Body of pancreas (tissue), 4 donors: ENCODE measurements at places on chromosomes 11 and 22.

DNA sequence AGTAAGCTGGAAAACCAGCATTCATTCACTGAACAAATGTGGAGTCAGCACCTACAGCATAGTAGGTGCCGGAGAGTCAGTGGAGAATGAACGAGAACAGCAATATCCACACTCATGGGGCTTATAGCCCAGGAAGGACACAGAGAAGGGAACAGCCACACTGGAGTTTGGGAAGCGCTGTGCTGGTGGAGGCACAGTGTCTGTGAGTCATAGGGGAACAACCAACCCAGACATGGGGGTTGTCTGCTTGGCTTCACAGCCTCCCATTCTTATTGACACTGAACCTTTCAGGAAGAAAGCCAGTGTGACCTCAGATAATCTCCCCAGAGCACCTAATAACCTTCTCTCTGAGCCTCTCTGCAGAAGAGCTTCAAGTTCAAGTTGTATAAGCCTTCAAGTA lies 56.6 kb upstream of the UBASH3B start:
- no peak overlapping the region for H3K4me3 ChIP-seq
- no peaks in the 10 kb centered on the region for H3K4me1 ChIP-seq
- H3K27me3 ChIP-seq = no peaks in the 10 kb centered on the region
- no peak overlapping the region for H3K27ac ChIP-seq
- DNase-seq = no peak

- no peak overlapping the region for H3K27ac ChIP-seq
- no peaks in the 10 kb centered on the region for H3K36me3 ChIP-seq
- H3K27me3 ChIP-seq = no peaks in the 10 kb centered on the region
- no peak overlapping the region for H3K4me3 ChIP-seq
- DNase-seq = no peak
- no peaks in the 10 kb centered on the region for H3K4me1 ChIP-seq
Measured at GRCh38 chr11:101686514-101686913, 102.7 kb upstream of the TRPC6 start.

DNA sequence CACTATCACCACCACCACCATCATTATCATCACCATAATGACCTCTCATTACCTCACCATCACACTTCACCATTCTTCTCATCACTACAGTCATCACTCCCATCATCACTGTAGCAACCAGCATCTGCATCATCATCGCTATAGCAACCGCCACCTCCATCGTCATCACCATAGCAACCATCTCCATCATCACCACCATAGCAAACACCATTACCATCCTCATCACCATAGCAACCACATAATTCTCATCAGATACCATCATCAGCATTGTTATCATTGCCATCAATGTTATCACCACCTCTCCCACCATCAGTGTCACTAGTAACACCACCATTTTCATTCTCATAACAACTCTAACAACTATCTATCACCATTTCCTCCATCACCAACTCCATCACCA lies 23.1 kb upstream of the CD82 start:
- H3K36me3 ChIP-seq = no peaks in the 10 kb centered on the region
- no peak overlapping the region for H3K27ac ChIP-seq
- H3K4me1 ChIP-seq = no peaks in the 10 kb centered on the region
- H3K27me3 ChIP-seq = no peaks in the 10 kb centered on the region
- DNase-seq = no peak

- no peak overlapping the region for H3K4me3 ChIP-seq
- DNase-seq = no peak
- H3K4me1 ChIP-seq = peaks cover 10% of the 10 kb centered on the region
- H3K27me3 ChIP-seq = no peaks in the 10 kb centered on the region
Measured at GRCh38 chr11:12119502-12119901, 9.1 kb downstream of the MICAL2 start.

- no peak overlapping the region for H3K4me3 ChIP-seq
- DNase-seq = no peak
- H3K4me1 ChIP-seq = peaks cover 4% of the 10 kb centered on the region
- H3K27me3 ChIP-seq = no peaks in the 10 kb centered on the region
Measured at GRCh38 chr11:17550450-17551346, 3.6 kb downstream of the OTOG start.

DNA sequence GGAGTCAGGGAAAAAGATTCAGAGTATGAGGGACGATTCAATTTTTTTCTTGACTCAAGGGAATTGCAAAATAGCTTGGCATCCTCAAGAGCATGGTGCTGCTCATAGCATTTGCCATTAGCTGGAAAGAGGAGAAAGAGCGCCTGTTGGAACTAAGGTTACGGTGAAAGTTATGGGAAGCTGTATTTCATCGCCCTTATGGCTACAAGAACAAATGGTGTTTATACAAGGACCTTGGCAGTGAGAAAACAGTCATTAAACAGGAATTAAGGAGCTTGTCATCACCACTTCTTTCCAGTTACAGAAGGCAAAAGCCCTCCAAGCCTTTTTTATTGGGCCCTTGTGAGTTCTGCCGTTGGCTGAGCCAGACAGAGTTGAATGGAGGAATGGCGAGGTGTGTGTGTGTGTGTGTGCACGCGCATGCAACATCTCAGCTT lies 74.2 kb downstream of the ALX4 start:
- no peaks in the 10 kb centered on the region for H3K36me3 ChIP-seq
- H3K4me1 ChIP-seq = peaks cover 9% of the 10 kb centered on the region
- no peak for DNase-seq
- no peaks in the 10 kb centered on the region for H3K27me3 ChIP-seq
- H3K4me3 ChIP-seq = no peak overlapping the region

DNA sequence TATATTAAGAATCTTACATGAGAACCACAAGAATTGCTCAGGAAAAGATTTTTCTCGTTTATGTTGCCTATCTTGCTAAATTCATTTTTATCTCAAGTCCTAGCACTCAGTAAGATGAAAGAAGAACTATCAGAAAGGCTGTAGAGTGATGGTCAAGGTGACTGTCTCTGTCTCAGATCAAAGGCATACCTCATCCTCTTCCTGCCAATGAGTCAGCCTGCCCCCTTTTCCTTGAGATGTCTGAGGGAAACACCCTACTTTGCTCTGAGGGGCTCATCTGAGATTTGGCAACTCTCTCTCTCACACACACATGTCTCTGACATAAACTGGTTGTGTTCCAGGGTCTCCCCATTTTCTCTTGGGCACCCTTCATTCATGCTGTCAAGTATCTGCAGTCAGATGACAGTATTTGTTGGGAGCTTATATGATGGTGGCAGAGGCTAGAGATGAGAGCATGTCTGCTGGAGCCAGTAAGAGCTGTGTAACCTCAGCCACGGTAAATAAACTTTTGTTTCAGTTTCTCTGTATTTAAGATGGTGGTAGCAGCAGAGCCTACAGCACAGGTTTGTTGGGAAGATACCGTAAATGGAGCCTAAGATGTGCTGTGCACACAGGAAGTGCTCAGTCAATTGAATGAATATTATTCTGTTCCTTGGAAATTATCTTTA lies 1.6 kb downstream of the MMP27 start:
- H3K27me3 ChIP-seq = no peaks in the 10 kb centered on the region
- H3K4me3 ChIP-seq = no peak overlapping the region
- H3K36me3 ChIP-seq = no peaks in the 10 kb centered on the region
- H3K4me1 ChIP-seq = no peaks in the 10 kb centered on the region

DNA sequence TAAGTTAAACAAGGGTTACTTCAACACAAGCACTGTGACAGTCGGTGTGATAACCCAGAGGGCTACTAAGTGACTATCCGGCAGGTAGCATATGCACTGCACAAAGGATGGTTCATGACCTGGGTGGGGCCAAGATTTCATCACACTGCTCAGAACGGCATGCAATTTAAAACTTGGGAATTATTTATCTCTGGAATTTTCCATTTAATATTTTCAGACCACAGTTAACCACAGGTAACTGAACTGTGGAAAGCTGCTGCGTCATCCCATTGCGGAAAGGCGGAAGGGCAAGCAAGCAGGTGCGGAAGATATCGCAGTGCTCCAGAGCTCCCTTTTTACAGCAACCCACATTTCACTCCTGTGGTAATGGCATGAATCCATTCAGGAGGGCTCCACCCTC lies 540.8 kb downstream of the INSC start:
- H3K4me1 ChIP-seq = peaks cover 5% of the 10 kb centered on the region
- no peak overlapping the region for H3K27ac ChIP-seq
- no peak overlapping the region for H3K4me3 ChIP-seq
- no peaks in the 10 kb centered on the region for H3K27me3 ChIP-seq
- DNase-seq = no peak

DNA sequence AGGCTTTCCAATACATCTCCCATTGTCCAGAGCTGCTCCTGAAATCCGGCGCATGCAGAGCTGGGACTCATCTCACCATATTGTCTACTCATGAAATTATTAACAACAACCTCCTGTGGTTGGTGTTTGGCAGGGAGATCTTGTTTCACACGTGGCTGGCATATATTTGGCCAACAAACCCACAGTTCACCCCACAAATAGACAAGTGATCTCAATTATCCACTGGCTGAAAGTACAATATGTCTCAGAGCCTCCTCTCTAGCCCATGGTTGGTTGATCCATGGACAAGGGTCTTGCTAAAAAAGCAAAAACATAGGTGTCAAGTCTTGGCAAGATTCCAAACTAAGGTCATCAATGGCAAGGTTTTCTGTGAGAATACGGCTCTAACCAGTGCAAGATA lies 386.9 kb downstream of the ETS1 start:
- no peak overlapping the region for H3K4me3 ChIP-seq
- H3K27me3 ChIP-seq = no peaks in the 10 kb centered on the region
- no peak for DNase-seq
- H3K36me3 ChIP-seq = no peaks in the 10 kb centered on the region
- no peaks in the 10 kb centered on the region for H3K4me1 ChIP-seq

DNA sequence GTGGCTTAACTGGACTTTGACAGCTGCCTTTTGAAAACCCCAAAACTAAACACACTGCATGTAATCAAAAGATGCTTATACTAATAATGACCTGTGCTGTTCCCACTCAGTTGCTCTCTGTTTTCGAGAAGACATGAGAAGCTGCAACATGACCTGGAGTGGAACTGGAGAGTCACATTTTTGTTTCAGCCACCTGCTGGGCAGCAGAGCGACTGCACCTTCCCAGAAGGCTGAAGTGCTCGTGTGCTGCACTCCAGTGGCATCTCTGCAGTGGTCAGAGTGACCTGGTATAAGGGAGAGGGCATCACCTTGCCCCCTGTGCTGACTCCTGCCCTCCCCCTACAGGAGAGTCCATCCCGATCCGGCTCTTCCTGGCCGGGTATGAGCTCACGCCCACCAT lies 8.6 kb downstream of the THYN1 start:
- H3K4me1 ChIP-seq = no peaks in the 10 kb centered on the region
- no peaks in the 10 kb centered on the region for H3K27me3 ChIP-seq
- peaks cover 15% of the 10 kb centered on the region for H3K36me3 ChIP-seq
- DNase-seq = no peak

GRCh38 chr11:83046621-83047172 lies 25.0 kb downstream of the RAB30 start:
- no peaks in the 10 kb centered on the region for H3K36me3 ChIP-seq
- H3K4me3 ChIP-seq = no peak overlapping the region
- no peaks in the 10 kb centered on the region for H3K27me3 ChIP-seq
- DNase-seq = no peak
- H3K27ac ChIP-seq = no peak overlapping the region

DNA sequence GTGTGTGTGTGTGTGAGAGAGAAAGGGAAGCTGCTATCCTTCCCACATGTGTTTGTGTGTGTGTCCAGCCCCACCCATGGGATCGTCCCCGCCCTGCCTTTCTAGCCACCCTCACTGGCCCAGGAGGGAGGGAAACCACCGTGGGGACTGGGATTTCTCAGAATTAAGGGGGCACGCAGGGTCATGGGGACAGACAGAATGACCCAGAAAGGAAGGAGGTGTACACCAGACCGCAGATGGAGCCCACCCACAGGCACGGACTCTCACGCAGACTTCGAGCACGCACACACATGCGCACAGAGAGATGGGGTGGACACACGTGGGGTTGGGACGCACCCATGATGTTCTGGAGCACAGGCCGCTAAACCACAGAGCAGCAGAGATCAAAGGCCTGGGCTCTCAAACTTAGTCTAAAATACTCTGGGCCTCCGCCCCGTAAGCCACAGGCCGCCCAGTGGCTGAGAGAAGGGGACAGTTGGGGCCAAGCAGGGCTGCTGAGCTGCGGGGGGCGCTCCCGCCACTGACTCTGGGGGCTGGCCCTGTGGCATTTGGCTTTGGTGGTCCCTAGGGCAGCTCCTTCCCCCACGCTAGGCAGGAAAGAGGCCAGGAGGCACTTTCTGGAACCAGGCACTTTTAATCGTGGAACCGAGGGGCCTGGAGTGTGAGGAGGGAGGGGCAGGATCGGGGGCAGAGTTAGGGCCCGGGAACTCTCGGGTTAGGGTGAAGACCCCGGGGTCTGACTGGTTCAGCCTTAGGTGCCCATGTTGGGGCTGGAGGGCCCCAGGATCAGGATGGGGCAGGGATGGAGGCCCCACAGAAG lies 1.5 kb downstream of the IFITM5 start:
- H3K4me1 ChIP-seq = peaks cover 71% of the 10 kb centered on the region
- H3K27me3 ChIP-seq = no peaks in the 10 kb centered on the region
- no peaks in the 10 kb centered on the region for H3K36me3 ChIP-seq
- peak; percentile 51 for DNase-seq
- no peak overlapping the region for H3K4me3 ChIP-seq

- H3K27me3 ChIP-seq = no peaks in the 10 kb centered on the region
- no peak overlapping the region for H3K27ac ChIP-seq
- DNase-seq = peak; percentile 60
- H3K4me3 ChIP-seq = no peak overlapping the region
- H3K4me1 ChIP-seq = no peaks in the 10 kb centered on the region
Measured at GRCh38 chr11:26276798-26277424, 55.0 kb upstream of the ANO3 start.

DNA sequence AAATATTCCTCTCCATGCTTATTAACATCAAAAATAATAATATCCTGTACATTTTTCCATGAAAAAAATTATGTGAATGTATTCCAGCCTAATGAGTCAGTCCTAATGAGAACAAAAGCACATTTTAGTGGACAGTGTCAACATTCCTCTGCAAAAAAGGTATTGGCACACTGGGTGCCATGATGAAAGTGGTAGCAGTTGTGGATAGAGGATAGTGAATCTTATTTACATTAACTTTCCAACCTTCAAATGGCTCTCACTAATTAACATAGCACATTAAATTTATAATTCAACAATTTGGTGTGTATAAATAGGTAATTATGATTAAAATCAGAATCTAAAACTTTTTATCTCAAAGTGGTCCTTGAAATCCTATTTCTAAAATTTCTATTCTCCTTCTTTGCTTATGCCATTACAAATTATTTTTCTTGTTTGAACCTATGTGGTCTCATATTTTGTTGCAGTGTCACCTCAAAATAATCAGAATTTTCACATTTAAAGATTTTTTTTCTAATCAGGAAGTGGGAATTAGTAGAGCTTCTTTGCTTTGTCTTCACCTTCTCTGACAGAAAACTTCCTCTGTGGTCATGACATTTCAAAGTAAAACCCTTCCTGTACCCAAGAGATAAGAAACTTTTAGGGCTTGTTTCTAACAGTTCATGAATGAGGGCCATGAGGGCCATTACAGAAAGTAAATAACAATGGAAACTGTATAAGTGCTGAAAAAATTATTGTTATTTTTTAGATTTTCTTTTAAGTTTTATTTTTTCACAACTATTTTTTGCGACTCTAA lies 18.7 kb downstream of the SOX6 start:
- no peak for DNase-seq
- peaks cover 25% of the 10 kb centered on the region for H3K4me1 ChIP-seq
- H3K4me3 ChIP-seq = no peak overlapping the region
- H3K36me3 ChIP-seq = no peaks in the 10 kb centered on the region
- no peak overlapping the region for H3K27ac ChIP-seq
- H3K27me3 ChIP-seq = no peaks in the 10 kb centered on the region

GRCh38 chr22:47168441-47168840 lies 406.0 kb downstream of the TBC1D22A start:
- no peak overlapping the region for H3K27ac ChIP-seq
- no peaks in the 10 kb centered on the region for H3K36me3 ChIP-seq
- no peaks in the 10 kb centered on the region for H3K27me3 ChIP-seq
- H3K4me1 ChIP-seq = no peaks in the 10 kb centered on the region
- H3K4me3 ChIP-seq = no peak overlapping the region
